H4 (cell line): ENCODE measurements at places on chromosomes 1 and 21.
A peak's percentile ranks its signal among the peaks of the same experiment; 100 is the strongest.

- DNase-seq: no peak
These were observed 38.8 kb downstream of the PDPN start for GRCh38 chr1:13622446-13622845.

- no peak for DNase-seq
These were observed 31.7 kb upstream of the KHDRBS1 start for GRCh38 chr1:31981972-31982371.

DNA sequence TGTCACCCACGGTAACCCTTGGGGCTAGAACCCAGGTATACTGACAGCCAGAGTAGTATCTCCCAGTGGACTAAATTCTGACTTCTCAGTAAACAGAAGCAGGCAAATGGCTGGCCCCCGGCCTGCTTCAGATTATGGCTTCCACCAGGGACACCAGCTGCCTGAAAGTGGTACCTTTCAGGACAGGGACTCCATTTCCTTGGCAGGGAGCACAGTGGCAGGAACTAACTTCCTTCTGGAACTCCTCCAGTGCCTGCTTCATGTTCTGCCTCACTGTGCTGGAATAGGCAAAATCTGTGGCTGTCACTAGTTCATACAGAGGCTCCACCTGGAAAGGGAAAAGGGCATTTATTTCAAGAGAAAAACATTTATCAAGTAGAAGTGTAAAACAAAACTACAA is 32.7 kb downstream of the C8B start:
- no peak for DNase-seq

- no peak for DNase-seq
These were observed 38.6 kb upstream of the RBM15 start for GRCh38 chr1:110300412-110301085.

GRCh38 chr1:211511947-211512346 is 20.0 kb upstream of the RD3 start:
- peak; percentile 33 for DNase-seq
